Right atrium auricular region (tissue), 2 donors: ENCODE measurements at places on chromosomes 7 and 10. TPM values are rescaled to one million over a fixed set of nuclear protein-coding genes. Genes with fewer than 3 reads are reported as not detected.

The EN2 gene
- not detected for total RNA-seq

The FEZF1 gene
- not detected for total RNA-seq

The MSMB gene
- total RNA-seq: not detected

The MKI67 gene
- 0.35 TPM for total RNA-seq

The PAX4 gene
- total RNA-seq: not detected

The ZNF398 gene
- total RNA-seq: 8.2 TPM

The ARHGAP12 gene
- total RNA-seq: 24.1 TPM

The PNLIPRP2 gene
- not detected for total RNA-seq

The TMEM184A gene
- 0.28 TPM for total RNA-seq

The LIPF gene
- total RNA-seq: not detected

The EPHB4 gene
- 64.6 TPM for total RNA-seq

The TEX47 gene
- not detected for total RNA-seq

The AFAP1L2 gene
- total RNA-seq: 5.8 TPM

The AKR1C2 gene
- total RNA-seq: 47.0 TPM

The CCDC172 gene
- total RNA-seq: not detected

The ADAM22 gene
- total RNA-seq: 1.9 TPM

The LIPM gene
- 0.83 TPM for total RNA-seq

The SPDYE8 gene
- not detected for total RNA-seq

The SPDYE5 gene
- not detected for total RNA-seq

The GNAT3 gene
- total RNA-seq: not detected

The CAMK2B gene
- 79.9 TPM for total RNA-seq

The C10orf105 gene
- 1.3 TPM for total RNA-seq

The EGFR gene
- total RNA-seq: 22.5 TPM

The STRIP2 gene
- total RNA-seq: 8.5 TPM

The MYO1G gene
- 0.78 TPM for total RNA-seq

The SLC16A9 gene
- 0.90 TPM for total RNA-seq

The PTF1A gene
- total RNA-seq: not detected

The PTPRE gene
- 23.5 TPM for total RNA-seq

The AUTS2 gene
- total RNA-seq: 8.6 TPM

The MINDY4 gene
- total RNA-seq: 5.4 TPM

The SH3PXD2A gene
- total RNA-seq: 14.6 TPM

The MPLKIP gene
- total RNA-seq: 19.7 TPM

The GBX1 gene
- not detected for total RNA-seq

The SLC16A12 gene
- total RNA-seq: 10.0 TPM

The DYNC1I1 gene
- total RNA-seq: 41.3 TPM

The FLNC gene
- 646 TPM for total RNA-seq
